ENCODE measurements at places on chromosomes 2 and 18. TPM values are rescaled to one million over a fixed set of nuclear protein-coding genes. Genes with fewer than 3 reads are reported as not detected.

DNA sequence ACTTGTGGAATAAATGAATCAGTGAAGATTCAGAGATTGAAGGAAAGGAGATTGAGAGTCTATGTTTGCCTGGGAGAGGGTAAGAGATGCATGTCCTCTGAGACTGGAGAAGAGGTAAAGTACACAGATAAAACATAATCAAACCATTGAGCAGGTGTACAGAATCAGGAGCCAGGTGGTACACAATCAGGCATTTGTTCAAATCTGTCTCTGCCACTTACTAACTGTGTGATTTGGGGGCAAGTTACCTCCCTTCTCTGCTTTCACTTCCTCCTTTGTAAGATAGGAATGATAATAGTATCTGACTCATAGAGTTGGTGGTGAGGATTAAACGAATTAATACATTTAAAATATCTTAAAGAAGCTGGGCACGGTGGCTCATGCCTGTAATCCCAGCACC lies 94.0 kb downstream of the CDK15 start:
- H3K27ac ChIP-seq, result no peak overlapping the region
- H3K36me3 ChIP-seq, result no peaks in the 10 kb centered on the region
- DNase-seq, result no peak
- no peak overlapping the region for H3K4me3 ChIP-seq
- H3K27me3 ChIP-seq, result no peaks in the 10 kb centered on the region

DNA sequence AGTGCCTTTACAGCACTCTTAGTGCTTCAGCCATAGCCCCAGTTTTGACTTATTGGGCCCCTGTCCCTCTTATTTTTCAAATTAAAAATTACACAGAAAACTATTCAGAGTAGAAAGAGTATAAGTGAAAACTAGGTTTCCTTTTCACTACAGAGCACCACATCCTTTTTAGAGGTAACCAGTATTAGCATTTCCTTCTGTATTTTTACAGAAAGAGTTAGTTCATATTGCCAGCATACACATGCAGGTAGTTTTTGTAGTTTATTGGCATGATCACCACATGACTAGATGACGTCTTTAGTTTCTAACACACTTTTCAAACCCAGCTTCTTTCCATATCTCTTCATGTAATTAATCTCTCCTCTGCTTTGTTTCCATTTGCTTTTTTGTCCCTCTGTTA lies 66.4 kb downstream of the UBE2E3 start:
- no peaks in the 10 kb centered on the region for H3K36me3 ChIP-seq
- H3K27ac ChIP-seq, result no peak overlapping the region
- H3K4me1 ChIP-seq, result no peaks in the 10 kb centered on the region
- H3K4me3 ChIP-seq, result no peak overlapping the region

- H3K4me1 ChIP-seq, result no peaks in the 10 kb centered on the region
- H3K27me3 ChIP-seq, result no peaks in the 10 kb centered on the region
- DNase-seq, result no peak
- no peak overlapping the region for H3K27ac ChIP-seq
- no peak overlapping the region for H3K4me3 ChIP-seq
- H3K36me3 ChIP-seq, result no peaks in the 10 kb centered on the region
Measured at GRCh38 chr2:135563793-135564192, 32.5 kb downstream of the R3HDM1 start.

The LAMA1 gene
- not detected for total RNA-seq

DNA sequence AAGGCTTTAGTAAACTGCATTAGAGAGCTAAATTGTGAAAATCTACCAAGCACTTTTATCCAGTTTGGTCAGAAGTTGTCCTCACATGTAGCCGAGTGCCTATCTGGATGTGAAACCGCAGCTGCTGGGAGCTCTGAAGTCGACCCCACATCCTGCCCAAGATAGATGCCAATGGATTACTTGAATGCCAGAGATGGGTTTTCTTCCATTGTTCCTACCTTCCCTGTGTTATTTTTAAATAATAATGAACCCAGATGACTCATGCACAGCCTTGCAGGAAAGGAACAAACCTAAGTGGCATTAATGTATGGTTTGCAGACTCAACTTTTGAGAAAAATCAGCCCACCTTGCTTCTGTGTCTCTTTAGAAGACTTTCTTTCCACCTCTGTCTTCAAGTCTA lies 408.5 kb downstream of the FBXO15 start:
- H3K36me3 ChIP-seq, result no peaks in the 10 kb centered on the region
- H3K4me1 ChIP-seq, result no peaks in the 10 kb centered on the region
- DNase-seq, result no peak
- H3K4me3 ChIP-seq, result no peak overlapping the region
- H3K27me3 ChIP-seq, result no peaks in the 10 kb centered on the region

GRCh38 chr2:106138543-106139237 lies 55.4 kb downstream of the UXS1 start:
- H3K4me1 ChIP-seq, result peaks cover 10% of the 10 kb centered on the region
- H3K36me3 ChIP-seq, result no peaks in the 10 kb centered on the region
- peak overlapping the region; percentile 26 for H3K27ac ChIP-seq
- DNase-seq, result no peak
- H3K27me3 ChIP-seq, result no peaks in the 10 kb centered on the region

The OBSL1 gene
- 151 TPM for total RNA-seq

The NYAP2 gene
- not detected for total RNA-seq

DNA sequence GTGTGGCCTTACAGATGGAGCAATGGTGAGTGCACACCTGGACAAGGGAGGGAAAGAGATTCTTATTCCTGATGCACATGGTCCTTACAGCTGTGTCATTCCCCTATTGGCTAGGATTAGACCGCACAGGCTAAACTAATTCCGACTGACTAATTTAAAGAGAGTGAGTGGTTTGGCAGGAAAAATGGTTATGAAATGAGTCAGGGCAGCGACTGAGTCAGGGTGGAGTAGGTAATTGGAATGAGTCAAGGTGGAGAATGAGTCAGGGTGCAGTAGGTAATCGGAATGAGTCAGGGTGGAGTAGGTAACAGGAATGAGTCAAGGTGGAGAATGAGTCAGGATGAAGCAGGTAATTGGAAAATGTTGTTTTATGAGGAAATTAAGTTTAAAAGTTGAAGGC lies 1353.7 kb upstream of the LRRTM1 start:
- H3K4me1 ChIP-seq, result no peaks in the 10 kb centered on the region
- DNase-seq, result no peak
- H3K27me3 ChIP-seq, result no peaks in the 10 kb centered on the region
- H3K4me3 ChIP-seq, result no peak overlapping the region

- DNase-seq, result peak; percentile 50
- H3K36me3 ChIP-seq, result no peaks in the 10 kb centered on the region
- no peak overlapping the region for H3K4me3 ChIP-seq
- no peak overlapping the region for H3K27ac ChIP-seq
- H3K4me1 ChIP-seq, result no peaks in the 10 kb centered on the region
Measured at GRCh38 chr2:11562011-11562410, 28.2 kb downstream of the GREB1 start.

- no peaks in the 10 kb centered on the region for H3K27me3 ChIP-seq
- no peaks in the 10 kb centered on the region for H3K36me3 ChIP-seq
- H3K27ac ChIP-seq, result peak overlapping the region; percentile 86
- DNase-seq, result no peak
- no peak overlapping the region for H3K4me3 ChIP-seq
- H3K4me1 ChIP-seq, result peaks cover 44% of the 10 kb centered on the region
Measured at GRCh38 chr2:30361751-30362394, 85.2 kb upstream of the LCLAT1 start.

- no peak overlapping the region for H3K4me3 ChIP-seq
- H3K36me3 ChIP-seq, result no peaks in the 10 kb centered on the region
- no peaks in the 10 kb centered on the region for H3K4me1 ChIP-seq
- no peak overlapping the region for H3K27ac ChIP-seq
- DNase-seq, result no peak
Measured at GRCh38 chr2:233225230-233226068, 26.0 kb upstream of the ATG16L1 start.

The EVA1A gene
- not detected for total RNA-seq

The RMND5A gene
- total RNA-seq, result 17.7 TPM

The ITM2C gene
- 84.9 TPM for total RNA-seq

The SPC25 gene
- total RNA-seq, result not detected

DNA sequence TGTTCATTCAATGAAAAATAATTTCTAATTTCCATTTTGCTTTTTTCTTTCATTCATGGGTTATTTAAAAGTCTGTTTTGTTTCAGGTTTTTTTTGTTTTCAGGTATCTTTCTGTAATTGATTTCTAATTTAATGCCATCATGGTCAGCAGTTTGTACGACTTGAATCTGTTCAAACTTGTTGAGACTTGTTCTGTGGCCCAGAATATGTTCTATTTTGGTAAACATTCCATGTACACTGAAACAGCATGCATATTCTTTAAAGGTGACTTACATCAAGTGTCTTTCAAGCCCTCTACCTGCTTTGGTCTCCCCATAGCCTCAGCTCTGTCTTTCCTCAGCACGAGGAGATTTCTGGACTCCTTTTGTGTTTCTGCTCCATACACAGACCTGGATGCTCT lies 49.1 kb downstream of the CYP1B1 start:
- no peak overlapping the region for H3K4me3 ChIP-seq
- no peak overlapping the region for H3K27ac ChIP-seq
- H3K36me3 ChIP-seq, result no peaks in the 10 kb centered on the region

- no peaks in the 10 kb centered on the region for H3K27me3 ChIP-seq
- DNase-seq, result no peak
- H3K36me3 ChIP-seq, result no peaks in the 10 kb centered on the region
- peak overlapping the region; percentile 100 for H3K4me3 ChIP-seq
- no peak overlapping the region for H3K27ac ChIP-seq
- peaks cover 17% of the 10 kb centered on the region for H3K4me1 ChIP-seq
Measured at GRCh38 chr2:241638940-241639339, 1.4 kb downstream of the ATG4B start.

All from ascending aorta (tissue), 2 donors.